ENCODE measurements at places on chromosomes 11 and 22. TPM values are rescaled to one million over a fixed set of nuclear protein-coding genes. Genes with fewer than 3 reads are reported as not detected.

The EXPH5 gene
- total RNA-seq: 1.1 TPM

The MIOX gene
- not detected for total RNA-seq

The KRTAP5-10 gene
- not detected for total RNA-seq

The PYGM gene
- 0.33 TPM for total RNA-seq

The C11orf87 gene
- total RNA-seq: not detected

The TTC36 gene
- 0.22 TPM for total RNA-seq

The PGA5 gene
- total RNA-seq: not detected

The IL18BP gene
- total RNA-seq: 2.0 TPM

The KCNJ4 gene
- total RNA-seq: not detected

The DGCR6 gene
- total RNA-seq: 2.2 TPM

The IFITM1 gene
- total RNA-seq: 23.9 TPM

The KCNJ11 gene
- total RNA-seq: not detected

The C22orf15 gene
- 0.77 TPM for total RNA-seq

The SYT8 gene
- total RNA-seq: not detected

The SNX32 gene
- total RNA-seq: 0.44 TPM

The PARVG gene
- not detected for total RNA-seq

The NXPE1 gene
- total RNA-seq: not detected

The C1QTNF4 gene
- 0.25 TPM for total RNA-seq

The PGA4 gene
- total RNA-seq: not detected

The SYT12 gene
- total RNA-seq: under 0.01 TPM

The IL17REL gene
- not detected for total RNA-seq

The TRIM51G gene
- not detected for total RNA-seq

The TRIM48 gene
- not detected for total RNA-seq

The ELFN2 gene
- total RNA-seq: 0.25 TPM

The DNAJB7 gene
- total RNA-seq: not detected

The KRTAP5-8 gene
- not detected for total RNA-seq

The C11orf52 gene
- total RNA-seq: 0.25 TPM

The DEPDC7 gene
- total RNA-seq: 6.6 TPM

The CRYBB3 gene
- not detected for total RNA-seq

The CARNS1 gene
- under 0.01 TPM for total RNA-seq

The TSPO gene
- total RNA-seq: 253 TPM

The PTPRCAP gene
- total RNA-seq: 0.44 TPM

The KIF18A gene
- total RNA-seq: 40.0 TPM

The TEX54 gene
- not detected for total RNA-seq

The MAML2 gene
- 7.4 TPM for total RNA-seq

The TRIM68 gene
- 9.6 TPM for total RNA-seq

The KRTAP5-1 gene
- total RNA-seq: not detected

The PHETA2 gene
- 9.2 TPM for total RNA-seq

The PACSIN3 gene
- 29.7 TPM for total RNA-seq

The EIF3D gene
- total RNA-seq: 631 TPM

The INSC gene
- total RNA-seq: 0.77 TPM

The MRGPRX4 gene
- not detected for total RNA-seq

The CHRNA10 gene
- 0.66 TPM for total RNA-seq

The MS4A5 gene
- not detected for total RNA-seq

The CCDC15 gene
- 6.4 TPM for total RNA-seq

The AGBL2 gene
- total RNA-seq: 0.66 TPM

The PLEKHA7 gene
- total RNA-seq: not detected

The MIAT gene
- 1.5 TPM for total RNA-seq

The TUBA8 gene
- 0.62 TPM for total RNA-seq
